ENCODE measurements at places on chromosomes 3 and 15.

DNA sequence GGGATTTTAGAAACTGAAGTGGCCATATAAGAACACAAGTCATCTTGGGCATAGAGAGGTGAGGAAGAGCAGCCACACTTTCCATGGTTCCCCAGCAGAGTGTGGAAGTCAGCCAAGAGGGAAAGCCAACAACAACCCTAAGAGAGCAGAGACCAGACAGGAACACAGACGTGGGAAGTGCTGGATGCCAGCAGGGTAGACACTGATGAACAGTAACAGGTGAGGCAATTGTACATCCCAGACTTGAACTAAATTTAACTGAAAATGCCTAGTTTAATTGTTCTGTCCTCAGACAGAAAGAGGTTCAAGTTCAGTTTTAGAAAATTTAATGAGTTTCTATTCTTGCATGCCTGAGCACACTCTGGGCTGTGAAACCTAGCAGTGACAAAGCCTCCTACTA, 212.1 kb downstream of the ATP8B4 start:
- DNase-seq = no peak

GRCh38 chr3:9352917-9353752, 9.7 kb upstream of the THUMPD3 start:
- no peak for DNase-seq

GRCh38 chr3:118229196-118229595, 805.5 kb downstream of the IGSF11 start:
- no peak for DNase-seq

GRCh38 chr3:119625451-119626153, 27.9 kb downstream of the PLA1A start:
- DNase-seq = no peak

GRCh38 chr15:101332061-101332467, 37.0 kb upstream of the SNRPA1 start:
- no peak for DNase-seq

DNA sequence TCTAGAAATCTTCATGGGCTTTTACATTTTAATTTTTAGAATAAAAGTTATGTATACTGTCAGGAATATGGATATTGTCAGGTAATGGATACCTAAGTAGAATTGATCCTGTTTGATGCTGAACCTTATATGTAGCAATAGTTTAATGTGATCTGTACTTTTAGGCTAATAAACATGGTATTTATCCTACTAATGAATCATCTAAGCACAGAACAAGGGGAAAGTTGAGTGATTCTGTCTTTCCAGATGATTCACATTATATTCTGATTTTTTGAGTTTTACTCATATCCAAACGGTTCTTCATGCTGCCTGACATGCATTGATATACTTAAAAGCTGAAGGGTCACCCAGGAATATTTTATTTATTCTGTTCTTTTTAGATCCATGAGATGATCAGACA, 34.5 kb downstream of the FANCI start:
- DNase-seq = no peak

GRCh38 chr3:49172551-49173041, 1.2 kb downstream of the KLHDC8B start:
- DNase-seq = no peak

DNA sequence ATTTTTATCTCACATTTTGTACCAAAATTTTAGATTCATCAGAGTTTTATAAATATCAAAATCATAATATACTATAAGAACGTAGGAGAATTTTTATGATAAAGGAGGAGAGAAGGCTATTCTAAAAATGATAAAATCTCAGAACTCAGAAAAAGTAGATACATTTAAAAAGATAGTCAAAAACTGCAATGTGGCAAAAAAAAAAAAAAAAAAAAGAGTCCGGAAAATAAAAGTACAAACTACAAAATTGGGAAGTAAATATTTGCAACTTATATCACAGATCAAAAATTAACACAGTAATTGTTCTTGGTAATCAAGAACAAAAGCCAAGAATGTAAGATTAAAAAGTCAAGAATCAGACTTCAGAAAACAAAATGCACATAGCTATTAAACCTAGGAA, 332.1 kb downstream of the MCTP2 start:
- DNase-seq = no peak

- DNase-seq = no peak
Measured at GRCh38 chr3:62955126-62955525, 79.9 kb upstream of the CADPS start.

DNA sequence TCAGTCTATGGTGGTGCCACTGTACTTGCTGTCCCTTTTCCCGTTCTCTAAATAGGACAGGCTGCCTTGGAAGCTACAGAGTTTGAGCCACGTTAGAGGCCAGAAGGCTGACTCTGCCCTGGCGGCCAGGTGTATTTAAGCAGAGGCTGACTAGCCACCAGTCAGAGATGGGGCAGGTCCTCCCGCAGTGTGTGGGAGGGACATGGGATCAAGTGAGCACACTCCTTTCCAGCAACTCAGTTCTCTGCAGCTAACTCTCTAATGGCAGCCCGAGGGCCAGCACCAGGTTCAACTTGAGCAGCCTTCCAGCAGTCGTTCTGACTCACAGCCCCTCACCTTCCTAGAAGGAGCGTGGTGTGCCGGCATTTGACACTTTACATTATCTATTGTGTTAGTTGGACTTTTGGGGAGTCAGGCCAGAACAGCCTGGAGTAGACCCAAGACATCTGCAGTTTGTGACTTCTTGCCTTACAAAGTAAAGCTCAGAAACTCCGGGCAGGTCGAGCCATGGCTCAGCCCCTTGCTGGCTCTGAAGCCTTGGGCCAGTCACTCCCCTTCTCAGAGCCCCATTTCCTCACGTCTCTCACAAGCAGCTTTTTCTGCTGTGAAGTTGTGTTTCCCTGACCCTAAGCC, 46.7 kb upstream of the MYZAP start:
- no peak for DNase-seq

DNA sequence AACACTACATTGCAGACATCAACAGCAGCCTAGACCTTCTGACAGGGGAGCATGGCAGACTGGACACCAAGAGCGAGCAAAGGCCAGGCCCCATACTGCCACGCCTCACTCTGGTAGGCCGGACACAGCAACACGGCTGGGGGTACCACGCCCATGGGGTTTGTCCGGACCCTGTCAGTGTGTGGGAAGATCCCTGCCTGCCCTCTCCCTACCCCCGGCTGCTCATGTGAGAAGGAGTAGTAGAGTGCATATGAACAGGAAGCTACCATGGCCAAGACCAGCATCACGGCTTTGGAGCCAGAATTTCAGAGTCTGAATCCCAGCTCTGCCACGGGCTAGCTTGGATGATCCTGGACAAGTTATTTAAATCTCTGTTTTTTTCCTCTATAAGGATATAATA, 27.9 kb downstream of the ALDH1L1 start:
- no peak for DNase-seq

DNA sequence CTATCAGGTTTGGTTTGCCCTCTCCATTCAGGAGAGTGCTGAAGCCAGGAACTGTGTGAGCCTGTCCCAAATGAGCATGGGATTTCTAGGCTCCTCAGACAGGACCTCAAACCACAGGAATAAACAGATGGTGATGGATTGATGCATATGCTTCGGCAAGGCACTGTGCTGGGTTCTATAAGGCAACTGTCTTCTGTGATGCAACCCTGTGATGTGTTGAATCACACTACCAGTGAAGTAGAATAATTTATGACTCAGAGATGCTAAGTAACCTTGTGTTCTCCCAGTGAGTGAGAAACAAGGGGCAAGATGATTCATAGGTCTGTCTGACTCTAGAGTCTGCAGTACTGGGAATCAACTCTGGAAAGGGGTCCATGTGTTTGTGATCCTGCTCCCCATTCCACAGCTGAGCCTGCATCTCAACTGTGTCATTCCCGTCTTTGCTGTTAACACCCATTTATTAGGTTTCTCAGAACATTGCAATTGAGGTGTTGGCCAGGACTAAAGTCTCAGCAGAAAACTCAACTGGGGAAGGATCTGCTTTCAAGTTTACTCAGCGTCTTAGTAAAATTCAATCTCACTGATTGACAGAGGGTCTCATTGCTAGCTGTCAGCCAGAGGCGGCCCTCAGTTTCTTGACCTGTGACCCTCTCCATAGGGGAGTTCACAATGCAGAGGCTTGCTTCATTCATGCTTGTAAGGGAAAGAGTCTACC, 510.1 kb upstream of the CFAP20DC start:
- no peak for DNase-seq

DNA sequence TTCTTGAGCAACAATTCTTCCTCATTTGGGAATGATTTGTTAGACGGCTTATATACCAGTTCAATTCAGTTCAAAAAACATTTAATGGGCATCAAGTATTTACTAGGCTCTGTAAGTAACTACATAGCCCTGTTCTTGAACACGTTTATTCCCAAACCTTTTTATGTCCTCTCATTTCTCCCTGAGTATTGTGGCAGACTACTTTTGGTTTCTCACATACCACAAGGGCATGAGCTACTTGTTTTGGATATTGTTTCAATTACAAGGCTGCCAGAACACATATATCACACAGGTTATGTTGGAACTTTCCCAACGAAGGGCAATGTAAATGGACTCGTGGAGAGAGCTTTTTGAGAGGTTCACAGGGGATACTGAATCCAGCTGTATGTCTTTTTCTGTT, 363.8 kb upstream of the NAALADL2 start:
- no peak for DNase-seq

GRCh38 chr15:73647259-73648013, 14.2 kb upstream of the NPTN start:
- no peak for DNase-seq
